ENCODE measurements at places on chromosomes 1 and 21.

DNA sequence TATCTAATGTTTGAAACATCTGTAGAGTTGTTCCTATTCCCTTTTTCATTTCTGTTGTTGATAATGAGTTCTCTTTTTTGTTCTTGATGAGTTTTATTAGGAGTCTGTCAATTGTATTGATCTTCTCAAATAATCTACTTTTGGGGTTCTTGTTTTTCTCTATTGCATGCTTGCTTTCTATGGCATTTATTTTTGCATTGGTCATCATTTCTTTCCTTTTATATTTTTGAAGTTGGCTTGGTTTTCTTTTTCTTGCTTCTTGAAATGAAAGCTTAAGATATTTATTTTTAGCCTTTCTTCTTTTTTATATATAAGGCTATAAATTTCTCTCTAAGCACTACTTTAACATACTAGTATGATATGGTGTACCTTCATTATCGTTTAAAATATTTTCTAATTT, 381.8 kb downstream of the NPHP4 start:
- DNase-seq: no peak

DNA sequence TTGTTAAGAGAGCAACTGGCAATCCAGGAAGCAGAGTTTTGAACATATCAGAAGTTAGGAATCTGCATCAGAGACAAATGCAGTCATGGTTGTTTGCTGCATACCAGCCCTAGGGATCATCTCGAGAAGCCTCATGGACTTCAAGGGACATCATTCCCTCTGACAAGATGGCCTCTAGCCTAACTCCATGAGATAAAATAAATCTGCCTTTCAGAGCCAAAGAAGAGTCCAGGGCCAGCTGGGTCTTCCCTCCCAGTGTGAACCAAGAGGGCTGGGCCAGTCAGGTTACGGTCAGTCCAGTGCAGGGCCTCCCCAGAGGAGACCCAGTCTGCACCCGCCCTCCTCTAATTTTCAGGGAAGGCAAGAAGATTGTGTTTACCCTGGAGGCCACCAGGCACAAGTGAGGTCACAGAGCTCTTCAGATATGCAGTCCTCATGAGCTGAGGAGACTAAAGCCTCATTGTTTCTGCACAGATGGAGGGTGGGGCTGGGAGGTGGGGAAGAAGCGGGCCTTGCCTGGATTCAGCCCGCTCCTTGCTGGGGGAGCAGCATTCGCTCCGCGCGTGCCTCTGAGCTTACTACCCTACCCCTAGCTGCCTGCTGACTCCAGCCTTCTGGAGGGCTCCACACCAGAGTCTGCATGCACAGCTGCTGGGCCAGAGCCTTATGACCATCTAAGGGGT, 52.8 kb downstream of the CAPN2 start:
- no peak for DNase-seq

DNA sequence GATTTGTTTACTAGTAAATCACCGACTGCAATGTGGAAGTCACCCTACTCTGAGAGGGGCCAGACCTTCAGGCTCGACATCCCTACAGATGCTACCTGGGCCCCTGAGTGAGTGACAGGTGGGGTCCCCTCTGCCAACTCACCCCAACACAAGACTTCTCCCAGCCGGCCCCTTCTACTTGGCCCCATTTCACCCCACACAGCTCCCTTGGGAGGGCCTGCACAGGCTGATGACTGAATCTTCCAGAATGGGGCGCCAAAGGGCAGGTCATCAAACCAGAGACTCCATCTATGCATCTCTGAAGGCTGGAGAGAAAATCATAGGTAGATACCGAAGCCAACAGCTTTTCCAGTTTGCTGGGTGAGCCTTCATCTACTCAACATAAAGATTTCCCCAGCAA, 9.4 kb upstream of the S100A8 start:
- no peak for DNase-seq

DNA sequence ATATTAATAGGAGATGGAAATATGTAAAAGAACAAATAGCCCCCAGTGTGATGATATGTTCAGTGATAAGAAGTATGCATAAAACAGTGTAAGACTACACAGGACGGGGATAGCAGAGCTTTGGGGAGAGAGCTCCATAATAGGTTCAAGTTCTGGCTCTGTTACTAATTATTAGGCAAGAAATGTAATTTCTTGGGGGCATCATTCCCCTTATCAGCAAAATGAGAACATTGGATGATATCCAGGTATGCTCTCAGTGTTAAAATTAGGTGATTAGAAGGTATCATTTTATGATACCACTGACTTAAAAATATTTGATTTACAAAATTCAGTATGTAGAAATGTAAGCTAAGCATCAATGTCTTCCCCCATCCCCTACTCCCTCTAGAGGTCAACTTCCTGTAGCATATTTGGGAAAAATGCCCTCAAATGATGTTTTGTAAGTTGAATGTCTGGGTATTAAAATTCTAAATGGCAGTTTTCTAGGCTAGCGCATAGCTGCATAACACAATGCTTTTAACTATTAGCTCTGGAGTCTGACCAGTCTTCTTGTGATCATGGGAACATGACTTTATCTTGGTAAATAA, 585.7 kb upstream of the CAMK1G start:
- DNase-seq: no peak

DNA sequence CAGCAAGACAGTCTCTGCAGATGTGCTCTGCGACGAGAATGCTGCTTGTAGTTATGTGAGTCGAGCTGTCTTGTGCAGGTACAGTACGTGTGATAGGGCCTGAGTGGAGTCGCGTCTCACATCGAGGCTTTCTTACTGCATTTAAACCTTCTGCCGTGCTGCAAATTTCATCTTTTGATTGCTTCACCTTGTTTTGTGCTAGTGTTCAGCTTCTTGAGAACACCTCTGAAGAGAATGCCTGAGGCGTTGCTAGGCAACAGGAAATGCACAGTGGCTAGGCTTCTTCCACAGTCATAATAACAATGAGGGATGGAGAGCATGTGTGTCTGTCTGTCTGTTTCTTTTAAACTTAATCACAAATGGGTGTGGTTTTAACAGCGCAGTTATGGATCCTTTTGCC, 52.9 kb downstream of the MRPS6 start:
- DNase-seq: no peak

DNA sequence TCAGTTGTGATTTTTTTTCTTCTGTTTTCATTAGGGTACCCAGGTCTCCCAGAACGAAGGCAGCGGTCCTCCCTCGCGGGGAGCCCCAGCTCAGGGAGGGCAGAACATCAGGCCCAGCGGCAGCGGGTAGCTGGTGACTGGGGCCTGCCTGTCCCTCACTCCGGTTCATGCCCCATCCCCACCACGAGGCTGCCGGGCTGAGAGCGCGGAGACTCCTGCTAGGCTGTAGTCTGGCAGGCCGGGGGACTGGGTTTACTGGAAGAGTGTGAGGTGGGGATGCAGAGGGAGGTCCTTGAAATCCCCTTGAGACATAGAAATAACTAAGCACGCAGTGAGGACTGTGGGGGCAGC, 10.5 kb downstream of the BRINP2 start:
- DNase-seq: no peak

DNA sequence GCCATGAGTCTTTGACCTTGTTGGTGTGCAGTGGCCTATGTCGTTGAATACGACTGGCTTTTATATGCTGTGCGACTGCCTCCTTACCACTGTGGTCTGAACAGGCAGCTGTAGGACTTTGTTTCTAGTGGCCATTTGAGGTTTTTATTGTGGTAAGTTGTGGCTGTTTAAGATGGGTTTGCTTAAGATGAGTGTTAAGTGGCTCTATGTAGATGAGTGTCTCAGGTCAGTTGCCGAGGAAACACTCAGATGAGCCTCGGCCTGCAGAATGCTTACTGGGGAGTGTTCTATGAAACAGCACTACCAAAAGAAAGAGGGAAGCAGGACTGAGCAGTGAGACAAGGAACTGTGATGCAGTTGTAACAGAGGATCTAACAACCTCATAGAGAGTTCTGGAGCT, 14.9 kb upstream of the CD1C start:
- DNase-seq: no peak

DNA sequence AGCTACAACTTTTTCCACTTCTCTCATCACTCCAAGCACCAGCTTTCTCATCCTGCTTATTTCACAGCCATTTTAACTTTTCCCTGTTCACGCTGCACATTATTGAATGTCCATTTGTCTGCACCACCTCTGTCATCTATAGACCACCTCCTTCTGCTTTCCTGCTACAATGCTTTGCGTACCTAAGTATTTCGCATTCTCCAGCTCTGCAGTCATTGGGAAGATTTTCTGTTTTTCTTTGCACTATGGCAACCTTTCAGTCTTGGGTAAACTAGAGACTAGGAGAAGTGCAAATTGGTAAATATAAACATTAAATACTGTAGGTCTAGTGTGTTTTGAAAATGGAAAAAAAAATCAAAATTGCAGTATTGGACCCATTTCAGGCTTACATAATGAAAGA, 835 bp downstream of the CCDC30 start:
- DNase-seq: no peak

DNA sequence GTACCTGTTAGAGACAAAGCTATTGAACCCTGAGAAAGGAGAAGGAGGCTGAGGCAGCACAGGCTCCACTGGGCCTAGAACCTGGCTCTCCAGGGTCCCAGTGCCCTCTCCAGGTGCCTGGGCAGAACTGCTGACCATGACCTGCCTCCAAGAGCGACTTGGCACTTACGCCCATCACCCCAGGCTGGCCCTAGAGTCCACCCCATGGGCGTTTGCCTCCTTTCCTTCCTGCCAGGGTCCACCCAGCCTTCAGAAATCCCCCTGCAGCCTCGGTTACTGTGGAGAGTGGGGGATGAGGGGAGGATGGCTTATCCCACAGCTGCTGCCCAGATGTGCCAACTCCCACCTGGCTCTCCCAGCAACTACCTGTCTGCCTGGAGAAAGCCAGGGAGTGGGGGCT, 14.7 kb upstream of the C1QA start:
- no peak for DNase-seq

DNA sequence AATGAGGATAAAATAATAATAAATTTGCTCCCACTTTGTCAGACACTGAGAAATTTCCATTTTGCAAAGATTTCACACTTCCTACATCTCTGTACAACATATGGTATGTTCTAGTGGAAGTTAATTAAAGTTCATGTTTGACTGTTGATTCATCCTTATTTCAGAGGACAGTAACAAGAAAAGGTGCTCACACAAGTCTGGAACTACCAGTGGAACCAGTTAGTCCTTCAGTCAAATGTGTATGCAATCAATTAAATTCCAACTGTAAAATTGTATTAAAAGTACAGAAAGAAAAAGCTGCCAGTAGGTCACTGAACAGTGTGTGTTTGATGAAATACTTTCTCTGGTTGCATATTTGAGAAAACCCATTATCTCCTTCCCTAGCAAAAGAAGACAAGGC, 496.0 kb upstream of the PKN2 start:
- no peak for DNase-seq

All from retinal pigment epithelial cell (primary cell).